ENCODE measurements at places on chromosomes 11 and 22.
A peak's percentile ranks its signal among the peaks of the same experiment; 100 is the strongest.

- peak; percentile 11 for DNase-seq
These were observed 907 bp downstream of the SERPINH1 start for GRCh38 chr11:75562836-75563484.

DNA sequence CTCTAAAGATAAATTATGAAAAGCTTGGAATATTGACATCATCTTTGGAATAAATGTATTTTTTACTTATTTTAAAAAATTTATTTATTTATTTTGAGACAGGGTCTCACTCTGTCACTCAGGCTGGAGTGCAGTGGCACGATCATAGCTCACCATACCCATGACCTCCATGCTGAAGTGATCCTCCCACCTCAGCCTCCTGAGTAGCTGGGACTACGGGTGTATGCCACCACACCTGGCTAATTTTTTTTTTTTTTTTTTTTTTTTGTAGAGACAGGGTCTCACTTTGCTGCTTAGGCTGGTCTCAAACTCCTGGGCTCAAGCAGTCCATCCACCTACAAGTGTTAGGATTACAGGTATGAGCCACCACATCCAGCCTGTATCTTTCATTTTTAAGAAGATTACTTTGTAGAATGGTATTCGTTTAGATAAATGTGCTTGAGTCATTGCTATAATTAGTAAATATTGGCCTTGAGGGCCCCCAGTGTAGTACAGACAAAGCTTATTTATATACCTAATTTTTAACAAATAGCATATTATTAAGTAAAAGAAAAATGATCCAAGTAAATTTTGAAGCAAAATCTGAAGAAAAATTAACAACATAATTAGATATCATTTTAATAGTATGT, 8.5 kb downstream of the SWAP70 start:
- DNase-seq: peak; percentile 14

DNA sequence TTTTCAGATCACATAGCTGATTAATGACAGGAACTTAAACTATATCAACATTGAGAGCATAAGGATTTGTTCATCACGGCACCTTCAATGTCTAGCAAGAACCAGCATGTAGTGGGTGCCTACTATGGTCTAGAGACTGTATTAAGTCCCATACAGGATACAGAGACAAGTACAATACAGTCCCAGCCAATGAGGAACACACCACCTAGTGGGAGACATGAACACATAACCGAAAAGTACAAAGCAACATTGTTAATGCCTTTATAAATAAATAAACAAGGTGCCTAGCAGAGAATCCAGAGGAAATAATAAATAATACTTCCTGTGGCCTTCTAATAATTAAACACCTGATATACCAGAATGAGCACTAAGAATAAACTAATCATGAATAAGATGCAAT, 87.7 kb upstream of the OPCML start:
- peak; percentile 44 for DNase-seq

- DNase-seq: no peak
These were observed 662 bp upstream of the TRIM3 start for GRCh38 chr11:6474413-6474792.

DNA sequence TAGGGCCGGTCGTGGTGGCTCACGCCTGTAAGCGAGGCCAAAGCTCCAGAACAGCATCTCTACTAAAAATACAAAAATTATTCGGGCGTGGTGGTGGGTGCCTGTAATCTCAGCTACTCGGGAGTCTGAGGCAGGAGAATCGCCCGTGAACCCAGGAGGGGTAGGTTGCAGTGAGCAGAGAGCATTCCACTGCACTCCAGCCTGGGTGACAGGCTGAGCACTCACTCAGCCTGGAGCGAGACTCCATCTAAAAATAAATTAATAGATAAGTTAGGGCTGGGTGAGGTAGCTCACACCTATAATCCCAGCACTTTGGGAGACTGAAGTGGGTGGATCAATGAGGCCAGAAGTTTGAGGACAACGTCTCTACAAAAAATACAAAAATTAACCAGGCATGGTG, 10.2 kb upstream of the TAB1 start:
- no peak for DNase-seq

DNA sequence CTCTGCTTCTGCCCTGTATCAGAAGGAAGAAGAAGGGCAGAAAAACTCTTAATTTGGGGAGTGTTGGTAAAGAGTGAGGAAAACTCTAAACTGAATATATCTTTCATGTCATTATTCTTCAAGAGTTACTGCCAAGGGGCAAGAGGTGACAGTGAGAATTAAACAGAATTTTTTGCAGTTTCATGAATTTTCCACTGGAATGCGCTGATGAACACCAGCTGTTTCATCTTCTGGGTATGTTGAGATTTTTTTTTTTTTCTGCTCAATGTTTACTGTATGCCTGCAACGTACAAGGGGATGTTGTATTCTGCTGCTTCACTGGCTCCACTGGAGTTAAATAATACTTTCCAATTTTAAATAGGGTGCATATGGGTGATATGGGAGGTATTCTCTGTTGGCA, 117.8 kb downstream of the FAM76B start:
- no peak for DNase-seq

DNA sequence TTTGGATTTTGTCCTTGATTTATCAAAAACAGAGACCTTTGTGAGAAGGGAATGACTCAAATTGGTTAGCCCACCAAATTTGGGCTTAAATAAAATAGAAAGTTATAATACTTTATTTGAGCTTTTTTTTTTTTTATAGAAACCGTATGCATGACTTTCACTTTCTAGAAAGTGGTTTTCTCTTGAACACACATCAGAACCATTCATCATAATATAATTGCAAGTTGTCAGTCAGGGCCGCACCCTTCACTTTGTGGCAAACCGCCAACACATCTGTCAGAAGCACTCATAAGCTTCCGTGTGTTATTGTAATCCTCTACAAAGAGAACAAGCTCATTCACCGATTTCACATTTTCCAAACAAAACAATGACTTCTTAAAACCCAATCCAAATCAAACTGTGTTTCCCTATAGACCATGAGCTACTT, 76.1 kb downstream of the SOX6 start:
- DNase-seq: peak; percentile 98

DNA sequence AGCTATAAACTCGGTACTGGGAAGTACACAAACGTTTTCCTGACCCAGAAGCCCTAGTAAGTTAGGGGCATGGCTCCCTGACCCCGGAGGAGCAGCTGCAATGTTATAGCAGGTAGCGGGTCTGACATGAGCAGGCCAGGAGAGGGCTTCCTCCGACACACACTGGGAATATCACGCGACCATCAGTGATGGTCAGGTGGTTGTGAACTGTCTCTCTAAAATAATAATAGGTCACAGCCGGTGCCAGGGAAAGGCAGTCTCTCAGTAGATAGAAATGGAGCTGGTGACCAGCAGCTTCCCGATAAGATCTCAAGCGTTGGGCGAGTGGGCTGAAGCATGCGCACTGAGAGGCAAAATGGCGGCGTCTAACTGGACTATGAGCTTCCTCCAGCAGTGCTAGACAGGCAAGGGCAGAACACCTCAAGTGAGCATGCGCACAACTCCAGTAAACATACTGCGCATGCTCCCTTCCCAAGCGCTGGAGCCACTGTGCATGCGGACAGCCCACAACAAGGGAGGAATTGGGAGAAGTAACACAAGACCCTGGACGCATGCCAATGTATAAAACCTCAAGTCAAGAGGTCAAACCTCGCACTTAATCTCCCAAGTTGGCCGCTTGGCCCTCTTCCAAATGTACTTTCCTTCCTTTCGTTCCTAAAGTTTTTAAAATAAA, 22.3 kb upstream of the TESMIN start:
- DNase-seq: no peak

DNA sequence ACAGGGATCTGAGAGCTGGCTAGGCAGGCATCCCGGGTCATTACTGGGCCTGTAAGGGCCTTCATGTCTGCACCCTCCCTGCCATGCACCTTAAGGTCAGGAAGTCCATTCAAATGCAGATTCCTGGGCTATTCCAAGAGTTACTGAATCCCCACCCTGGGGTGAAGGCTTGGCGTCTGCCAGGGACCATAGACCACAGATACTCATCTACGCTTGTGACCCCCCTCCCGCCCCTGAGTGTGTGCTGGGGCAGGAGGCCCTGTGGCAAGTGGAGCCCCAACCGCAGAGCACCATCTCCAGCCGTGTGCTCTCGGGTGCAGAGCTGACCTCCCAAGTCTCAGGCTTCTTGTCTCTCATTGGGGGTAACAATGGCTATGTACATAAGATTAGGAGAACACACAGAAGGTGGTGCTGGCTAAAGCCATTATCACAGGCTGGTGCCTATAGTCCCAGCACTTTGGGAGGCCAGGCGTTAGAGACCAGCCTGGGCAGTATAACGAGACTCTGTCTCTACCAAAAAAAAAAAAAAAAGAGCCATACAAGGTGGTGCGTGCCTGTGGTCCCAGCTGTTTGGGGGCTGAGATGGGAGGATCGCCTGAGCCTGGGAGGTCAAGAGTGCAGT, 19.1 kb upstream of the KCNQ1OT1 start:
- peak; percentile 12 for DNase-seq

GRCh38 chr11:27291302-27291889, 71.6 kb downstream of the CCDC34 start:
- DNase-seq: peak; percentile 60

DNA sequence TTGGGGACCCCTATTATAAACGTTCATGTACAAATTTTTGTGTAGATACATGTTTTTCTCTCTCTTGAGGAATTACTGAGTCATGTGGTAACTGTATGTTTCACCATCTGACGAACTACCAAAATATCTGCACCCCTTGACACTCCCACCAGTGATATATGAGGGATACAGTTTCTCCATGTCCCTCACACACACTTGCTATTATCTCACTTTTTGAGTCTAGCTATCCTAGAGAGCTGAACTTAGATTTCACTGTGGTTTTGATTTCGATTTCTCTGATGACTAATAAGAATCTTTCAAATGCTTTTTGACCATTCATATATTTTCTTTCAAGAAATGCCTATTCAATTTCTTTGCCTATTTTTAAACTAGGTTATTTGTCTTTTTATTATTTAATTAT, 200.2 kb downstream of the PGR start:
- DNase-seq: no peak

GRCh38 chr11:101435408-101435973, 148.3 kb downstream of the TRPC6 start:
- DNase-seq: no peak

GRCh38 chr11:74011360-74012073, 2.6 kb upstream of the UCP3 start:
- DNase-seq: no peak

- DNase-seq: no peak
These were observed 12.4 kb downstream of the HORMAD2 start for GRCh38 chr22:30092686-30093085.

GRCh38 chr22:24157822-24158135, 23.5 kb upstream of the SUSD2 start:
- DNase-seq: no peak

GRCh38 chr11:46352063-46352841, 5.0 kb downstream of the DGKZ start:
- peak; percentile 65 for DNase-seq

DNA sequence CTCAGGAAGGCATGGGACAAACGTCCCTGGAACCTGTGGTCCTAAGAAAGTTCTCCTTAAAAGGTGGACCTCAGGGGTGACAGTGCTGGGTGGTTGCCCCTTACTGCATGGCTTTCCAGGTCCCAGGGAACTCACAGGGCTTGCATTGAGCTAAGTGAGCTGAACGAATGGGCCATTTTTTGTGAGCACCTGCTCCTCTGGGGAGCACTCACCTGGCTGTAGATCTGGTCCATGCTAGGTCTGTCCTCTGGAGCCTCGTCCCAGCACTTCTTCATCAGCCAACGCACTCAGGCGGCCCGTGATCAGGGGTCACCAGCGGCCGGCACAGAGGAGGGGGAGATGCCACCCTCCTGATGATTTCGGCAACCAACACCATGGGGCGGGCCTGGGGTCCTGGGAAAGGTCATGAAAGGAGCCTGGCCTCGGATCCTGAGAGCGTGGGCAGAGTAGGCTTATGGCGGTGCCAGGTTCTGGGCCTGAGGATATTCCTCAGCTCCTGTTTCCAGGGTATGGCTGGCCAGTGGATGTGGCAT, 36.8 kb upstream of the LRRC32 start:
- DNase-seq: no peak

- DNase-seq: no peak
These were observed 1.8 kb upstream of the NUP98 start for GRCh38 chr11:3799143-3799542.

DNA sequence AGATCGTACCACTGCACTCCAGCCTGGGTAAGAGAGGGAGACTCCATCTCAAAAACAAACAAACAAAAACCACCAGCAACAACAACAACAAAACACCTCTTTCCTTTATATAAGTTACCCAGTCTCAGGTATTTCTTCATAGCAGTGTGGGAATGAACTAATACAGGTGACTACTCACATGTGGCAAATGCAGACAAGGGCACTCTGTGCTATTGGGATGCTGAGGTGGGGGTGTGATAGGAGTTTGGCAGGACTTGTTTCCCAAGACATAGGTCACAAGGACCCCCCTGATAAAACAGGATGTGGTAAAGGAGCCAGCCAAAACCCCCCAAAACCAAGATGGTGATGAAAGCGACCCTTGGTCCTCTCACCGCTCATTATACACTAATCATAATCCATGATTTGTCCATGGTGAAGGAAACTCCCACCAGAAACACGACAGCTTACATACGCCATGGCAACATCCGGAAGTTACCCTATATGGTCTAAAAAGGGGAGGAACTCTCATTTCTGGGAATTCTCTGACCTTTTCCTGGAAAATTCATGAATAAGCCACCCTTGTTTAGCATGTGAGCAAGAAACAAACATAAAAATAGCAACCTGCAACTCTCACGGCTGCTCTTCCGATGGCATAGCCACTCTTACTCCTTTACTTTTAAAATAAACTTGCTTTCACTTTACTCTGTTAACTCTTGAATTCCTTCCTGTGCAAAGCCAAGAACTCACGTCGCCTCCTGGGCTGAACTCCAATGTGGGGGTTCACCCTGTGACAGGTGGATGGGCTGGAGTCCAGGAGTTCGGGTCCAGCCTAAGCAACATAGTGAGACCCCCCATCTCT, 18.8 kb upstream of the INCENP start:
- no peak for DNase-seq

GRCh38 chr11:126893796-126894195, 106.8 kb downstream of the KIRREL3 start:
- DNase-seq: no peak

DNA sequence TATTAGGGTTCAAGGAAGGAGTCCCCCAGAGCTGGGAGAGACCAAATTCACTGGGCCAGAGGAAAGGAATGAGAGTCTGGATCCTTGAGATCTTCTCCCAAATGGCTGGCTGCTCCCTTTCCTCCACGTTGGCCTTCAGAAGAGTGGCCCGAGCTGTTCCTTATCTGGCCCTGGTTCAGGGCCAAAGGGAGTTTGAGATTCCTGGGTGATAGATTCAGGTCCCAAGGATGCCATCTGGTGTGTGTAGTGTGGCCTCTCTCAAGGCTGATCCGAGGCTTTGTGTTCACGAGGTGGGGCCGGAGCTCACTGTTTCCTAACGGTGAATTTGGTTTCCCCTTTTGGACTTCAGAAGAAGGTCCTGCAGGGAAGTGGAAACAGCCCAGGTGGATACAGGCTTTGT, 17.4 kb upstream of the ABCC8 start:
- no peak for DNase-seq

All from NCI-H69 (cell line).